CD4-positive, alpha-beta T cell (primary cell): ENCODE measurements at places on chromosomes 11 and 22.

- H3K27me3 ChIP-seq, result no peaks in the 10 kb centered on the region
- H3K4me3 ChIP-seq, result no peak overlapping the region
- no peak for DNase-seq
- peaks cover 46% of the 10 kb centered on the region for H3K4me1 ChIP-seq
Observed at GRCh38 chr11:65871811-65872548, 620 bp downstream of the EFEMP2 start.

GRCh38 chr11:83115026-83115425, 41.9 kb upstream of the PCF11 start:
- no peak overlapping the region for H3K27ac ChIP-seq
- no peak overlapping the region for H3K4me3 ChIP-seq
- H3K36me3 ChIP-seq, result no peaks in the 10 kb centered on the region
- DNase-seq, result no peak
- H3K27me3 ChIP-seq, result no peaks in the 10 kb centered on the region

DNA sequence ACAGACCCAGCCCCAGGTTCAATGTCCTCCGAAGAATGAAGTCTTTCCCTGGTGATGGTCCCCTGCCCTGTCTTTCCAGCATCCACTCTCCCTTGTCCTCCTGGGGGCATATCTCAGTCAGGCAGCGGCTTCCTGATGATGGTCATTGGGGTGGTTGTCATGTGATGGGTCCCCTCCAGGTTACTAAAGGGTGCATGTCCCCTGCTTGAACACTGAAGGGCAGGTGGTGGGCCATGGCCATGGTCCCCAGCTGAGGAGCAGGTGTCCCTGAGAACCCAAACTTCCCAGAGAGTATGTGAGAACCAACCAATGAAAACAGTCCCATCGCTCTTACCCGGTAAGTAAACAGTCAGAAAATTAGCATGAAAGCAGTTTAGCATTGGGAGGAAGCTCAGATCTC, 14.1 kb downstream of the APOL1 start:
- H3K4me1 ChIP-seq, result no peaks in the 10 kb centered on the region
- no peak overlapping the region for H3K27ac ChIP-seq
- no peaks in the 10 kb centered on the region for H3K27me3 ChIP-seq

DNA sequence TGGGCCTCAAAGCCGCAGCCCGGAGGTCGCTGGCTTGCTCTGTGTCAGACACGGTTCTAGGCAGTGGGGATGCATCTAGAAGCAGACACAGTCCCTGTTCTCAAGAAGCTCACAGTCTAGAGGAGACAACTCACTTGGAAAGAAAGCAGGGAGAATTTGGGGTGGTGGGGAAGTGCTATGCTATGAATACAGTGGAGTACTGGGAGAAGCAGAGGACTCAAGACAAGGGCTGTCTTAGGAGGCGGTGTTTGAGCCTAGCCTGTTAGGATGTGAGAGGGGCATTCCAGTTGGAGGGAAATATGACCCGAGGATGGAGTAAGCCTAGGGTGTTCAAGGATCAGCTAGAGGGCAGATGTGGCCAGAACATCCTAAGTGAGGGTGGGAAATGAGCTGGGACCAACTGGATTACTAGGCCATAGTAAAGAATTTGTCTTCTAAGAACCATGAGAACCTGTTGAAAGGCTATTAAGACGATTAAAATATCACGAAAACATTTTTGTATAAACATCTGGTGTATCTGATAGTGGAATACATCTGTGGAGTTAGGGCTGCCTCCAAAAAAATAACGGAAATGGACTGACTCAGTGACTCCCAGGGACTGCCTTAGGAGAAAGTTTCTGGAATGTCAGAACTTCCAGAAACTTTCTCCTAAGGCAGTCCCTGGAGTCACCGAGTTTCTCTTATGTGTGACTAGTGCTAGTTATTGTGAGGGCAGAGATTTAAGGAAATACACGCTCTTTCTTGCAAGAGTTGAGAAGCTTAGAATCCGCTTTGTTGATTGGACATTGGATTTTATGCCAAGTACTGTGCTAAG, 1.1 kb upstream of the PITPNB start:
- peaks cover 19% of the 10 kb centered on the region for H3K4me1 ChIP-seq
- H3K27ac ChIP-seq, result peak overlapping the region; percentile 86
- no peaks in the 10 kb centered on the region for H3K27me3 ChIP-seq
- H3K36me3 ChIP-seq, result peaks cover 4% of the 10 kb centered on the region
- no peak for DNase-seq
- peak overlapping the region; percentile 62 for H3K4me3 ChIP-seq

- H3K4me1 ChIP-seq, result no peaks in the 10 kb centered on the region
- no peak overlapping the region for H3K4me3 ChIP-seq
- H3K36me3 ChIP-seq, result no peaks in the 10 kb centered on the region
- H3K27me3 ChIP-seq, result peaks cover 7% of the 10 kb centered on the region
- no peak for DNase-seq
- H3K27ac ChIP-seq, result no peak overlapping the region
Observed at GRCh38 chr11:19615341-19616183, 97.1 kb upstream of the NAV2 start.

DNA sequence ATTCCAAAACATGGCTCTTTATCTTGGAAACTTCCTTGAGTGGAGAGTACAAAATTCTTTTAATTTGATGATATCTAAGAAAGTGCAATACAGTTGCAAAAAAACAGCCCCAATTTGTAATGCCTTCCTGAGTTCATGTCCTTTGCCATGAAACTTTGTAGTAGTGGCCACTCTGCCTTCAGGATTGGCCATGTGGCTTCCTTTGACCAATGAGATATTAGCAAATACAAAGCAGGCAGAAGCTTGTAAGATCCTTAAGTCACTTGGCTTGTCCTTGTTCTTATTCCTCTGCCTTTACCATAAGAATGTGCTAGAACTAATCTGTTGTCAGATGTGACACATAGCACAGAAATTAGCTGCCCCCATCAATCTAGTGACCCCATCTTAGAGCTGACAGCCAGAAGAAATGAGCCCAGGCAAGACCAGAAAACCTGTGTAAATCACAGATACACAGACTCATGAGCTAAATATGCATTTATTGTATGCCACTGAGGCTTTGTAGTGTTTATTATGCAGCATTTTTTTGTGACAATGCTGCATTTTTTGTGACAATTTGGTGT, 29.8 kb upstream of the BLID start:
- no peak overlapping the region for H3K27ac ChIP-seq
- DNase-seq, result no peak
- H3K4me1 ChIP-seq, result no peaks in the 10 kb centered on the region
- H3K36me3 ChIP-seq, result no peaks in the 10 kb centered on the region
- no peak overlapping the region for H3K4me3 ChIP-seq
- no peaks in the 10 kb centered on the region for H3K27me3 ChIP-seq

DNA sequence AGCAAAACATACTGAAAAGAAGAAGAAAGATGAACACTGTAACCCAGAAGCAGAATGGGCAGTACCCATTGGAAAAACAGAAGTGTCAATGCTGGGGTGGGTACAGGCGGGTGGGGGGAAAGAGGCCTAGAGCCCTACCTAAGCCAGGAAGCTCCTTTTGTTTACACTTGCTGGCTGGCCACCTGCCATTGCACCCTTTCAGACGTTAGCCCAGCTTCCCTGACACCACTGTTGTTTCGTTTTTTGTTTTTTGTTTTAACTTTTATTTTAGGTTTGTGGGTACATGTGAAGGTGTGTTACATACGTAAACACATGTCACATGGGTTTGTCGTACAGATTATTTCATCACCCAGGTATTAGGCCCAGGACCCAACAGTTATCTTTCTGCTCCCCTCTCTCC, 55.4 kb downstream of the PLEKHA7 start:
- H3K4me1 ChIP-seq, result no peaks in the 10 kb centered on the region
- H3K27ac ChIP-seq, result no peak overlapping the region
- no peak for DNase-seq
- no peaks in the 10 kb centered on the region for H3K36me3 ChIP-seq

DNA sequence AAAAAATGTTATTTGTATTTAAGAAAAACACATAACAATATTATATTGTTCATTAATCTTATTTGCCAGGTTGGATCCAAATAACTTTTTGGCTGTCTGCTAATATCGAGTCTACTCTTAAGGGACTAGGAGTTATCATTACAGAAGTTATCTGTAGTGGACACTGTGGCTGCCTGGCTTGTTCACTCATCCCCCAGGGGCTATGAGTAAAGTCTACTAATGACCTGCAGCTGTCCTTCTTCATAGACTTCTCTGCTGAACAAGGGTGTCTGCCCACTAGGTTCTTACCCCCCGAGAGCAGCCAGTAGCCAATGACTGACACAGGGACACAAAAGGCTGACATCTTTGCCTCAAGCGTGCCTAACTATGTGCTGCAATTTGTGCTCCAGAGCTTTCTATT, 69.7 kb downstream of the APIP start:
- no peak overlapping the region for H3K4me3 ChIP-seq
- no peak for DNase-seq
- H3K27me3 ChIP-seq, result no peaks in the 10 kb centered on the region
- no peaks in the 10 kb centered on the region for H3K36me3 ChIP-seq
- no peak overlapping the region for H3K27ac ChIP-seq
- H3K4me1 ChIP-seq, result no peaks in the 10 kb centered on the region

DNA sequence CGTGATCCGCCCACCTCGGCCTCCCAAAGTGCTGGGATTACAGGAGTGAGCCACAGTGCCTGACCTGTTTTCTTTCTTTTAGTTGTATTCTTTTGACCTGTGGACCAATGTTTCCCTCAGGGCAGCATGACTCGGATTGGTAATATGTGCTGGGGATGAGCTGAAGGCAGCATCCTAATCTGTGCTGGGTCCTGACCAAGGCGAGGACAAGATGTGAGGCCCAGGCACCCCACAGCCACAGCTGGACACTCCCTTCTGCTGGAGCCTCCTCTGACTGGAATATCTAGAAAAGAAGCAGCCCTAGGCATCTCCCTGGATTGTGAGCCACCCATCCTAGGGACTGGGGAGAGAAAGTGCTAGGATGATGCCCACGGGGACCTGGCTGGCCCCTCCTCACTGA, 105.4 kb downstream of the PDE2A start:
- H3K4me1 ChIP-seq, result no peaks in the 10 kb centered on the region
- DNase-seq, result no peak
- H3K27ac ChIP-seq, result no peak overlapping the region
- H3K27me3 ChIP-seq, result no peaks in the 10 kb centered on the region
- H3K36me3 ChIP-seq, result no peaks in the 10 kb centered on the region
- no peak overlapping the region for H3K4me3 ChIP-seq

DNA sequence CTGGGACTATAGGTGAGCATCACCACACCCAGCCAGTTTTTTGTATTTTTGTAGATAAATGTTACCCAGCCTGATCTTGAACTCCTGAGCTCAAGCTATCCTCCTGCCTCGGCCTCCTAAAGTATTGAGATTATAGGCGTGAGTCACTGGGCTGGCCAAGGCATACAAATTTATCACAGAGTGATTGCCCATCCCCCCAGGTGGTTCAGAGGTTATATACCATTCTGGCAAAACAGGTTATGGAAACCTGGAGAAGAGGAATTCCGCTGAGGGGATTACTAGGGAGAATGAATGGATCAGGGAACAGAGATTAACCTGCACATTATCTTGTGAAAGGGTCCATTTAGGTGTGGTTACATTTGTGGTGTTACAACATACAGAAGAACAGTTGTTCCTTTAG, 8.1 kb downstream of the ATG13 start:
- H3K36me3 ChIP-seq, result peaks cover 56% of the 10 kb centered on the region
- H3K27me3 ChIP-seq, result no peaks in the 10 kb centered on the region
- no peak for DNase-seq
- H3K27ac ChIP-seq, result no peak overlapping the region
- peaks cover 5% of the 10 kb centered on the region for H3K4me1 ChIP-seq

DNA sequence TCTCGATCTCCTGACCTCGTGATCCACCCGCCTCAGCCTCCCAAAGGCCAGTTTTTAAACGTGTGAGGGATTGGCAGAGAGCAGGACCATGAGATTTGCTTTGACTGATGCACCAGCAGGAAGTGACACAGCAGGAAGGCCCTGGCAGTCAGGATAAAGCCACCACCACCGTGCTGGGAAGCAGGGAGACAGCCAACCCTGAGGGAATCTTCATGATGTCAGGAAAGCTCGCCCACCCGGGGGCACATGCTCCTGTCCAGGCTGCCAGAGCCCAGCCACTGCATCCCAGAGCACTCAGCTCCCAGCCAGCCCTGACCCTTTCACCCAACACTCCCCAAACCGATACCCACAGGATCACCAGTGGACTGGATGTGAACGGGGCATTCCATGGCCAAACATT, 6.1 kb downstream of the TUBGCP6 start:
- no peaks in the 10 kb centered on the region for H3K27me3 ChIP-seq
- DNase-seq, result no peak
- peaks cover 46% of the 10 kb centered on the region for H3K4me1 ChIP-seq
- no peak overlapping the region for H3K4me3 ChIP-seq
